NCI-H526 treated with DMSO at 0.1 percent for 48 hours (cell line): ENCODE measurements at places on chromosomes 3 and 15.

- DNase-seq, result no peak
Measured at GRCh38 chr3:187912007-187912406, 166.7 kb upstream of the BCL6 start.

- no peak for DNase-seq
Measured at GRCh38 chr3:181797431-181797830, 85.7 kb downstream of the SOX2 start.

GRCh38 chr3:14404186-14404585 is 1.8 kb downstream of the SLC6A6 start:
- no peak for DNase-seq

DNA sequence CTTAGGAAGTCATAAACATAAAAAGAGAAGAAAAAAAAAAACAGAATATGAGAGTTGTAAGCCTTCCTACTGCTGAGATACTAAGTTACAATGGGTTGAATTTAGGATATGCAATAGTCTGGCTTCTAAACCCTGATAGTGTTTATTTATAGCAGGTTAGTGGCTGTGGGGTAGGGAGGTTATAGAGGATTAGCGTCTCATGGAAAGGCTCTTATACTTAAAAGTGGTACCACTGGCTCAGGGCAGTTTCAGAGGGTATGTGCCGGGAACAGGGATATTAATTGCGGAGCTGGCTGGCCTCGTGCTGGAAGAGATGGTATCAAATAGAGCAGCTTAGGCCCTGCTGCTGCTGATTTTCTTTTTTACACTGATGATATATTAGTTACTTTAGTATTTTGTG is 60.8 kb downstream of the PFN2 start:
- DNase-seq, result no peak

GRCh38 chr3:106034313-106034712 is 165.5 kb upstream of the CBLB start:
- no peak for DNase-seq

DNA sequence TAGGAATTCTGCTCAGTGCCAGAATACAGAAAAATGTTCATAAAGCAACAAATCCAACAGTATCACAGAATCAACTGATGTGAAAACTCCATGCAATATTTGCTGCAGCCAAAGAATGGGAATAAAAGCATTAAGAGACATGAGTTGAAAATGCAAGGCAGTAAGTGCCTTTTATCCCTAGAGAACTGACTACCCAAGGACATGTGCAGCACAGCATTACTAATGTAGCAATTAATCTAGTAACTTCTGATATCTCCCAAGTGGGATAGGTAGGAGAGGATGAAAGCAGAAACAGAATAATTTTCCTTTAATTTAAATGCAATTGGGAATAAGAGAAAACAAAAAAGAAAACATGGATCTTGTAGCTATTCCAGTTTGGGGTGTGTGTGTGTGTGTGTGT is 497.5 kb upstream of the CBLB start:
- DNase-seq, result no peak

DNA sequence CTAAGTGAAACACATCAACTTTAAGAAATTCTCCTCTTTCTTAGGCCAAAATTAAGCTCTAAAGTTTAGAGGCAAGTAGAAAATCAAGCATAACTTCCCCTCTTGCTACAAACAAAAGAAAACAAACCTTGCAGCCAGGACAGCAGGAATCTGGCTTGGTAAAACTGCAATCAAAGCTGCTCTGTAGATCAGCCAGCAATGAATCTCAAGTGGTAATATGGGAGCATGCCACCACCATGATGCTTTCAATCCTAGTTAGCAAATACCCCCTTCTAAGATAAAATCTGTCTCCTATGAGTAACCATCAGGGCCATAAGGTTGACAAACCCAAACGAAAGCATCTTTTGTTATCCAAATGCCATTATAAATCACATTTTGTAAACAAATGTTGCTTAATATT is 208.3 kb upstream of the PLSCR5 start:
- DNase-seq, result no peak

- no peak for DNase-seq
Measured at GRCh38 chr3:23438657-23439056, 235.5 kb downstream of the UBE2E2 start.

- DNase-seq, result no peak
Measured at GRCh38 chr15:40058476-40059140, 19.6 kb upstream of the SRP14 start.

DNA sequence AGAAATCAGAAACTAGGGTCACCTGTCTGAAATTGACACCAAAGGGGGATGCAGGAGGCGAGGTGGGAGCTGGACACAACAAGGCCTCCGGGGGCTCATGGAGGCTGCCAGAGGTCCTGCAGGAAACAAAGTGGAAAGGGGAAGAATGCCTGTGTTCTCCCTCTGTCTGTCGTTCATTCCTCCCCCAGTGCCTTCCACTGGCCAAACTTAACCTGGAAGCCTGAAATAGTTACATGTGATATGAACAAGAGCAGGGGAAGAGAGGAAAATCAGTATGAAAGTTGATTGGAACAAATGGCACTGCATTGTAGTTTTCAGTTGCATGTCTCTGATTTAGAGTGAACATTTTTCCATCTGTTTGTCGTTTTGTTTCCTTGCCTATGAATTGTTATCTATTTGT is 502.0 kb upstream of the CFAP20DC start:
- no peak for DNase-seq

DNA sequence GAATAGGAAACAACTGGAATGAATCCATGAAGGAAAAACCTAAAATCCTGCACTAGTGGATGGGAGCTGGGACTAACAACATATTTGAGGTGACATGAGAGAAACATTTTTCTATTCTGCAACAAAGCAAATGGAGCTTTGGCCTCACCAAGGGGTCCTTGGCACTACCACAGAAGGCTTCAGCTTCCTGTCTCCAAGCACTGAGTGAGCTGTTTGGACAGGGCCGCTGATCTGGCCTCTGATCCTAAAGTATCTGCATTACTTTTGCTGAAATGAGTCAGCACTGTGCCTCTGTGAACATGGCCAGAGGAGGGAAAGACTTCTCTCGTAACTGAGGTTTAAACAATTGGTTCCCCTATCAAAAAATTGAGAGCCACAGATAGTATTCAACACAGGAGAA is 9.0 kb downstream of the ARPP21 start:
- DNase-seq, result no peak

GRCh38 chr15:74408815-74409214 is 24.9 kb downstream of the SEMA7A start:
- DNase-seq, result no peak

GRCh38 chr3:86985181-86985826 is 5.6 kb downstream of the VGLL3 start:
- DNase-seq, result no peak

GRCh38 chr3:29764041-29764440 is 483.2 kb downstream of the RBMS3 start:
- DNase-seq, result peak; percentile 63

DNA sequence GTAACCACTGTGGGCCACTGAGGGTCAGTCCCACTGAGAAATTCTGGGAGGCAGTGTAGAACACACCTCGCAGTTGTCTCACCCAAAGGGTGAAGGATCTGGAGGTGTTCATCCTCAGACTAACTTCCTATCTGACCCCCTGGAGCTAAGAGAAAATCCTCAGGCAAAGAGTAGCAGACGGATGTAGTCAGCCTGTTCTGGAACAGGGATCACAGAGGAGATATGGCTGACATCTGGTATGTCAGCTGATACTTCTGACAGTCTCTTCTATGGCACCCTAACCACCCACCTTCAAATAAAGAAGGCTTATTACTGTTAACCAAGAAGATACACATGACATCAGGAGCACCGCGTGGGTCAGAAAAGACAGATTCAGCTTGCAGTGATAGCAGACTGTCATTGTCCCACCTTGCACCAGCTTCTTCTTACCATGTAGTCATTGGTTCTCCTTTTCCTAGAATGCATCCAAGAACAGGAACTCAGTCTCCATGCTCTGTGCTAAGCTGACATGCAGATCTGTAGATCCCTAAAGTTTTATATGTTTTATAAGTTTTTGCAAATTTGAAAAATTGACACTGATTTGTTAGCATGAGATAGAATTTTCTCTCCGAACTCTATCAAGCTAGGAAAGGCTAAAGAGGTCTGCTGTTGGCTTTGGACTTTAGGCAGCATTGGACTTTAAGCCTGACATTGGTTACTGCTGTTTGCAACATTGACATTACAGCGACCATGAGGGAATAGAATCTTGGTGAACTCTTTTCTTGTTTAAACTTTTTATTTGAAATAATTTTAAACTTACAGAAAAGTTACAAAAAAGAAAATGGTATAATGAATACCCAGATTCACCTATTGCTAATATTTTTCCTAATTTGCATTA is 60.4 kb downstream of the KBTBD12 start:
- DNase-seq, result no peak
